ENCODE measurements at places on chromosomes 2 and 18.

DNA sequence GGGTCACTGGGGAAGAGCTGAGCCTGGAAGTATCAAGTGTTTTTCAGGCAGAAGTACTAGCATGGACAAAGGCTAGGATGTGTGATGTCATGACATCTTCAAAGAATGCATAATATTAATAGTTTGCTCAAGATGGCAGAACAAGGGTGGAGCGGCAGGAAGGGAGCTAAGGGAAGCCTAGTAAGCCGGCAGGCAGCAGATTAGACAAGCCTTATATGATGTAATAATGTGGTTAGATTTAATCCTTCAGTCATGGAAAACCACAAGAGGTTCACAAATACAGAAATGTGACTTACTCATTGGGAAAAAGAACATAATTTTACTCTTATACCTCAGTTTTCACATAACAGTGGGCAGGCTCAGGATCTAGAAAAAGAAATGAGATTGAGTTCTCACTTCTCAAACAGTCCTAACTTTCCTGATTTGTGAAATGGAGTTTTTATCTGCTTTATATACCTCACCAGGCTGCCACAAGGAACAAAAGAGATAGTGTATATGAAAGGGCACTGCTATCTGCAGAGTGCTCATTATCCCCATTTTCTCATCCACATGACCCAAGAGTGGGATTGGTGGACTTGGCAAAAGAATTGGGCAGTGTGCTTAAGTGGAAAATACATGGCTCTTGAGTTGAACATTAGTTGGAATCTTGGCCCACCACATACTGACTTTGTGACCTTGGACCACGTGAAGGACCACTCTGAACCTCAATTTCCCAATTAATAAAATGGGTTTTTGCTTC, 89.1 kb upstream of the LHCGR start:
- no peak for DNase-seq

- DNase-seq = no peak
These were observed 62.4 kb upstream of the MSH6 start for GRCh38 chr2:47720559-47720958.

- no peak for DNase-seq
These were observed 8.3 kb upstream of the IL1R2 start for GRCh38 chr2:101983486-101983885.

GRCh38 chr18:9055185-9055584, 47.3 kb upstream of the NDUFV2 start:
- DNase-seq = no peak

DNA sequence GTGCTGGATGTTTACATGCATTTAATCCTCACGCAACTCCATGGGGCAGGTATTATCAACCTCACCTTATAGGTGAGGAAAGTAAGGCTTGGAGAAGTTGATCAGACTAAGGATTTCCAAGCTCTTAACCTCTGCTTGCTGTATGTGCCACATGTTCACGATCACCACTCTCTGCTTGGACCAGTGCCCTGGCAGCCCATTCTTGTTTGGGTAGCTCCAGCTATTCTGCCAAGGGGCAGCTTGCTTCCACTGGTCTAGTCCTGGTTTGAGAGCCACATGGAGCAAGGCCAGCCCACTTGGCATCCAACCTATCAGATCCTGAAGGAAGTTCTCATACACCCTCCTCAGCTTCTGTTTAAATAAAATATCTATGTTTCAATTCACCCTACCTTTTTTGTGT, 14.3 kb downstream of the PLB1 start:
- DNase-seq = no peak

GRCh38 chr2:226411727-226412360, 387.8 kb downstream of the IRS1 start:
- DNase-seq = no peak

DNA sequence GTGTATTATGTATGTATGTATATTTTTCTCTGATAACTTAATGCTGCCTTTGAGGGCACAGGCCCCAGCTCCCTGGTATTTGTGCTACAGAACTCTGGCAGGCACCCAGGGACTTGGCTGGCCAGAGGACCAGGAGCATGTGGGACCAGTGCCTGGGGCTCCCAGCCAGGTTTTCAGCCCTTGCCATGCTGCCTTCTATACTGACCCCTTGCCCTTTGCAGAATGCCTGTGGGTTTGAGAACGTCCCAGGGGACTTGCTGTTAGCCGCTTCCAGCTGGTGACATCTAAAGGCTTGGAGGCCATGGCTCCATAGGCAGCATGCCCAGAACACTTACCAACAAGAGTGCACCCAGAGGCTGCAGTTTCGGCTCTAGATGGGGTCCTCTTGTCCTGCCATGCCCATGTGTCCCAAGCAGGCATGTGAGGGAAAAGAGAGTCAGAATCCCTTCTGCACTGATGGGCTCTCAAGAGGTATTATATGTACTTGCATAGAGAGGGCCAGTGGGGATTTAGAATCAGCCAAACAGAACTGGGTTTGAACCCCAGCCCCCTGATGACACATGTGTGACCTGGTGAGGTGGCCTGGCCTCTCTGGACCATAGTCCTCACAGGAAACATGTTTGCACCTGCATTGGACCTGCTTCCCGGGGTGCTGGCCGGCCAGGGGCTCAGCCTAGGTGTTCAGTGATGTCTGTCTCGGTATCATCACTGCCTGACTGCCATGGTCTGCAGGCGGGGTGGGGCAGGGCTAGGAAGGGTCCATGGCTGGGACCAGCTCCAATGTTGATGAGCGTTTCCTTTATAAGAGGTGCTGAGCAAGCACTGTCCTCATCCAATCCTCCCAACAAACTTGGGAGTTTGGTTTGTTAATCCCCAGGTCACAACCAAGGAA, 119.2 kb upstream of the FHL2 start:
- no peak for DNase-seq

DNA sequence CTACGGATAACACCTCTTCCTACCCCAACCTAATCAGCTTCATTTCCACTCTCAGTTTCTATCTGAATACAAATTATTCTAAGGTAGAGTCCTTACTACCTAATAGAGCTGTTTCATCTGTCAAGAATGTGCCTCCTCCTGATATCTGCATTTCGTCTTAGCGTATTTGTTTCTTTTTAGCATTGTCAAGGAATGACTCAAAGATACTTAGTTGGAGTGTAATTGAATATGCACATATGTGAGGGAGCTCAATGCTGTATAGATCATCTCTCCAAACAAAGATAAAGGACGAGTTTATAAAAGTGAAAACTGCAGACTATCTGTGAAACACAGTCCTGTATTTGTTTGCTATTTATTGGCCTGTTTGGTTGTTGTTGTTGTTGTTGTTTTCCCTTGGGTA, 2059.4 kb upstream of the CELF4 start:
- no peak for DNase-seq

DNA sequence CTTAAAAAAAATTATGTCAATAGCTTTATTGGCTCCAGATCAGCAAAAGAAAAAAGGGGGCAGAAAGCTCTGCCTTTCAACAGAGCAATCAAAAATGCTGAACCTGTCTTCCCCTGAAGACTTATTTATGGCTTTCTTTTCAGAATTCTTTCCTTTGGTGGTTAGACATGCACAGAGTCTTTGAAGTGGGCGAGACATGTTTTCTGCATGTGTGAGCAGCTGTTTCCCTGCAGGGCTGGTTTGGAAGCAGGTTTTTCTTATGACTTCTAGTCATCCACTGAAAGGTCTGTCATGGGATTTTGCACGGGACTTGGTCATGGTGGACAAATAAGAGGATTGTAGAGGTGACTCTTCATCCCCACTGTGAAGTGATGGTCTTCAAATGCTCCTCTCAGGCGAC, 160.3 kb downstream of the VAPA start:
- no peak for DNase-seq

DNA sequence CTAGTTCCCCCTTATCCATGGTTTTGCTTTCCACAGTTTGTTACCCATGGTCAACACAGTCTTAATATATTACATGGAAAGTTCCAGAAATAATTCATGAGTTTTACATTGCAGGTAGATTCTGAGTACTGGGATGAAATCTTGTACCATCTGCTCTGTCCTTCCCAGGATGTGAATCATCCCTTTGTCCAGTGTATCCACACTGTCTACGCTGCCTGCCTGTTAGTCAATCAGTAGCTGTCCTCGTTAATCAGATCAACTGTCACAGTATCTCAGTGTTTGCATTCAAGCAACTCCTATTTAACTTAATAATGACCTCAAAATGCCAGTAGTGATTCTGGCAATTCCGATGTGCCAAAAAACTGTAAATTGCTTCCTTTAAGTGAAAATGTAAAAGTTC, 76.3 kb downstream of the DYNC1I2 start:
- DNase-seq = no peak

GRCh38 chr2:6231166-6231565, 539.0 kb downstream of the SOX11 start:
- DNase-seq = no peak

DNA sequence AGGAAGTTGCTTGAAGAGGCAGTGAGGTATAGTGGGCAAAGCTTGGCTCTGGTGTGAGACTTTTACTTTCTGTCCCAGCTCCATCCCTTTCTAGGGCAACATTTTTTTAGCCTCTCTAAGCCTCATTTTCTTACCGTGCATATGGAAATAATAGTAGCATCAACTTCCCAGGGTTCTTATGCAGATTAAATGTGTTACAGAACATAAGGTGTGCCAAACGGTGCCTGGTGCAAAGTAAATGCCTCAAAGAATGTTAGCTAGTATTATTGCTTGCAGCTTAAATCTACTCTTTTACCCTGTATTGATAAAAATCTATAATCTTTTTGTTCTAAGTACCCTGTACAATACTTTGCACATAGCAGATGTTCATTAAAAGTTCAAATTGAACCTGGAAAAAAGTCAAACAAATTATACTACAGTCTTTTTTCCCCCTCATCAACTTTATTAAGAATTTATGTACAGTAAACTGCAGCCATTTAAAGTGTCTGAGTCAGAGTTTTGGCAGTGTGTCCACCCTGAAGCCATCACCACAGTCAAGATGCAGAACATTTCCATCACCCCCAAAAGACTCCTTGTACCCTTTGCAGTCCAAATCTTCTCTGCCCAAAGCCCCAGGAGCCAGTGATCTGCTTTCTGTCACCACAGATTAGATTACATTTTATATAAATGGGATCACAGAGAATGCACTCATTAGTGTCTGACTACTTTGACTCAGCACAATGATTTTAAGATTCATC, 10.6 kb downstream of the MAPRE2 start:
- DNase-seq = no peak

GRCh38 chr2:17658251-17658843, 95.3 kb downstream of the SMC6 start:
- DNase-seq = no peak

GRCh38 chr18:73283032-73283431, 415.2 kb upstream of the NETO1 start:
- DNase-seq = no peak

- no peak for DNase-seq
These were observed 13.9 kb upstream of the SLC1A4 start for GRCh38 chr2:64975232-64975821.

- DNase-seq = no peak
These were observed 17.1 kb upstream of the TMEM178A start for GRCh38 chr2:39648580-39648979.

DNA sequence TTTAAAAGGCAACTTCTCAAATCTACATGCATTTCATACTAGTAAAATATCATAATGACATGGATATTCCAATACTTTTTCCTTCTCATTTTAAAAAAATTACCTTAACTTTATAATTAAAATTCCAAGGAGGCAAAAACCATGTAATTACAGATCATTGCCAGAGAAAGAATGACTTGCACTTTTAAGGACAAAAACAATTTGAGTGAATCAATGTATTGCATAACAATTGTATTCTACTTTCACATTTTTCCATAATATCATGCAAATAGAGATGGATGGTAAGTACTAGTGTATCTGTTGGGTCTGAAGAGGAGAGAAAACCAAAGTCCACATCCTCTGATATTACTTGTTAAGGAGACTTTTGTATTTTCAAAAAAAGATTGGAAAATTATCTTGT, 89.5 kb upstream of the NCK2 start:
- DNase-seq = no peak

DNA sequence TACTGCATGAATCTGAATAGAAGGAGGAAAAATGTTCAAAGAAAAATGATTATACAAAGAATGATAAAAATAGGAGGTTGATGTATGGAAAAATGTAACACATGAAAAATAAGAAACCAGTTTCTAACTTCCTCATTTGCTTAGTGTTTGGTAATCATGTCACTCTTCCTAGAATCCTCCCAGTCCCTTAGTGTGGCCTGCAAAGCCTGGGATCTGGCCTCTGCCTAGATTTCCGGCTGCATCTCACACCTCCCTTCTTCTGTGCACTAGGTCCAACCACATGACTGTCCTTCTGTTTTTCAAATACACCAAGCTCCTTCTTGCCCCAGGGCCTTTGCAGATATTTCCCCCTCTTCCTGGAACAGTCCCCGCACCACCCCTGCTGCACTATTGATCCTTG, 76.8 kb upstream of the RBMS1 start:
- no peak for DNase-seq

DNA sequence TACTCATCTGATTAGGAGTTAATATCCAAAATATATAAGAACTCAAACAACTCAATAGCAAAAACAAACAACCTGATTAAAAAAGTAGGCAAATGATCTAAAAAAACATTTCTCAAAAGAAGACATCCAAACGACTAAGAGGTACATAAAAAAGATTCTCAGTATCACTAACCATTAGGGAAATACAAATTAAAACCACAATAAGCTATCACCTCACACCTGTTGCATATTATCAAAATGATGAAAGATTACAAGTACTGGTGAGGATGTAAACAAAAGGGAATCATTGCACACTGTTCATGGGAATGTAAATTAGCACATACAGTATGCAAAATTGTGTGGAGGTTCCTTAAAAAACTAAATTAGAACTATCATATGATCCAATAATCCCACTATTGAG, 865.5 kb downstream of the TMEM182 start:
- no peak for DNase-seq

DNA sequence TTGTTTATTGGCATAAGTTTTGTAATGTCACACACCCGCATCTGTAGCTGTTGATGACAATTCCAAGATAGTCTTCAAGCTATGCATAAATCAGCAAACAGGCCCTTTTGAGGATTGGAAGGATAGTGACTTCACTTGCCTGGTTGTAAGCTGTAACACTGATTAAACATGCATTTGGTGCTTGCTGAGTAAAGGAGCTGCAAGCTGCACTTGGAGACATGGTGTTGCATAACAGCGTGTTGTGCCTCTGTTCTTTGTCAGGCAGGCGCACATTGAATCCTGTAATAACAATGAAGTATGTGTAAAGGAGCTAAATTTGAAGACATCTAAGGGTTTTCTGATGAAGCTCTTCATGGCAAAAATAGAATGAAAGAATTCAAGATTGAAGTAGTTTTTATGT, 68.7 kb upstream of the TTC27 start:
- no peak for DNase-seq

GRCh38 chr18:47411159-47411558, 159.7 kb upstream of the SKOR2 start:
- DNase-seq = no peak

DNA sequence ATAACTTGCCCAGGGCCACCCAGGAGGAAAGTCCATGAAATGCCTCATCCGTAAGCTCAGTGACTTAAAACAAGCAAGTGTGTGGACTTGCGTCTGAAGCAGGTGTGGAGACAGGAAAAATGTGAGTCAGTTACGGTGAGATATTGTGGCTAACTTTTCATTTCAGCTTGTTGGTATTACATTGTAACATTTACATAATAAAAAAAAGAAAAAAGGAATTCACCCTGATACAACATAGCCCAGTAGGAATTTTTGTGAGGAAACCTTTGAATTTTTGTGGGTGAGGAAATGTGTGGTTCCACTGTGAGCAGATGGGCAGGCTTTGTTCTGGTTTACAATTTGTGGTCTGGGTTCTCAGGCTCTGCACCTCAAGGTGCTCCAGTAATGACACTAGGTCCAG, 33.7 kb upstream of the LYPD6B start:
- no peak for DNase-seq

- DNase-seq = no peak
These were observed 26.9 kb upstream of the PPP1R1C start for GRCh38 chr2:181958726-181959125.

GRCh38 chr2:199704358-199705238, 146.4 kb downstream of the FTCDNL1 start:
- no peak for DNase-seq

Data from T-helper 17 cell (primary cell).